Dorsolateral prefrontal cortex (tissue), 122 donors: ENCODE measurements at places on chromosomes 16 and 17. TPM values are rescaled to one million over a fixed set of nuclear protein-coding genes. Genes with fewer than 3 reads are reported as not detected.

CCT6B gene
- 3.4 TPM for total RNA-seq

BICDL2 gene
- total RNA-seq = 2.1 TPM

FBXW10B gene
- total RNA-seq = 1.3 TPM

C17orf113 gene
- total RNA-seq = 3.6 TPM

TXNDC11 gene
- 27.0 TPM for total RNA-seq

RHBDL3 gene
- 55.5 TPM for total RNA-seq

KCNJ18 gene
- total RNA-seq = not detected

HNF1B gene
- total RNA-seq = not detected

TBC1D3H gene
- not detected for total RNA-seq

SLC38A8 gene
- 4.4 TPM for total RNA-seq

ATP1B2 gene
- 189 TPM for total RNA-seq

AIPL1 gene
- not detected for total RNA-seq

TSPAN10 gene
- total RNA-seq = 1.2 TPM

DNAH2 gene
- 2.0 TPM for total RNA-seq

FBXO47 gene
- not detected for total RNA-seq

IFT20 gene
- total RNA-seq = 73.1 TPM

PLEKHM1 gene
- total RNA-seq = 59.6 TPM

SDR42E2 gene
- 1.2 TPM for total RNA-seq

NDUFB10 gene
- 156 TPM for total RNA-seq
